ENCODE measurements at places on chromosomes 1 and 21.

DNA sequence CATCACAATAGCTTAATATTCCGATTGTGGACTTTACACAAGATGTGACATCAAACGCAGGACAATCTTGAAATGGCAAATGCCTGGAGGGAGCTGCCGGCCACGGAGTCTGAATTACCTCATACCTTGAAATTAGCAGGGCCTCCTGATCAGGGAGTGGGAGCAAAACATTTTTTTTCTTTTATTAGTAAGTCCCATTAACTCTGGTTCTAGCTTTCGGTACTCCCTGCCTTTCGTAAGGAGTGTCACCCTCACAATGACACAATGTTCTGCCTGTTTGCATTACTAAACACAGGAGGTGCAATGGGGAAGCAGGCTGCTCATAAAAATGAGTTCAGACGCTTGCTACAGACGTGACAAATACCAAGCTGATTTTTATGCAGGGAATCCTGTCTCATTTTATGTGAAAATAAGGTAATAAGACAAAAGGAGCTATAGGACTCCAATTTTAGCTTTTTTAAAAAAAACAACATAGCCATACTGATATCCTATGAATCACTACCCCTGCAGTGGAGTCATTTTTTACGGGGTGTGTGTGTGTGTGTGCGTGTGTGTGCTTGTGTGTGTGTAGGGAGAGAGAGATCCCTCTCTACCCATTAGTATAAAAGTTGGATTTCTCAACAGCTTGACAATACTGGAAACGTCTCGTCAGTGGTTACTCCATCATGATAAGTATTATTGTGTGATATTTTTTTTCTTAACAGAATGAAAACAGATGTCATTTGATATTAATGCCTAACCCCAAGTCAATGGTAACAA is 205.1 kb upstream of the RUNX1 start:
- no peak for DNase-seq

- DNase-seq, result no peak
Observed at GRCh38 chr1:93350322-93350721, 4.6 kb downstream of the DR1 start.

GRCh38 chr21:32312326-32312725 is 13.7 kb downstream of the MRAP start:
- no peak for DNase-seq

GRCh38 chr21:42117967-42118780 is 47.1 kb downstream of the UMODL1 start:
- DNase-seq, result no peak

DNA sequence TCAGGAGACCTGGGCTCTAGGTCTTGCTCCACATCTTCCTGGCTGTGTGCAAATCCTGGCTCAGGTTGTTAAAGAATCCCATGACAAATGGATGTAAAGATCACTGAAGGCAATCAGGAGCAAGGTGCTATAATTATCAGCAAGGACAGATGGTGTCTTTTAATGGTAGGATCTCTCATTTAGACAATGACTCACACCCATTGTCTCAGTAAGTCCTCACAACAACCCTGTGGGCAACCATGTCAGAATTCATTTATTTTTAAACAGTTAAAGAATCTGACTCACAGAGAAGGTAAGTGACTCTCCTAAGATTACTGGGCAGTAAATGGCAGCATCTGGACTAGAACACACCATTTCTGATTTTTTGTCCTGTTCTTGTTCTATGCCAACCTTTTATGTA is 32.8 kb downstream of the RNASEL start:
- DNase-seq, result no peak

DNA sequence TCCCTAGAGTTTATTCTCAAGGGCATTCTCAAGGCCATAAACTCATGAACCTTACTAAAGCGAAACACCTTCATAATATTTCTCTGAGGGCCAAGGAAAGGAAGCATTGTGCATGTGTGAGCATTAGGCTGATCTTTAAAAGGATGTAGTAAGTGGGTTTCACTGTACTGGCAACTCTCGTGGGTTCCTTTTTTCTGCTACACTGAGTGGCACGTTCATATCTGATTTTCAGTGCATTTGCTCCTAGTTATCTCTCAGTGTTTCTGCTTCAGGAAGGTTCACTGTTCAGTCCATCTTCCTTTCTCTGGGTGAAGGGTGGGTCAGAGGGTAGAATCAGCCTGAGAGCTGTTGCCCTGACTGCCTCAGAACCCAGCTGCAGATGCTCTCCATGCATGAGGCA is 192.8 kb upstream of the ADGRL2 start:
- no peak for DNase-seq

DNA sequence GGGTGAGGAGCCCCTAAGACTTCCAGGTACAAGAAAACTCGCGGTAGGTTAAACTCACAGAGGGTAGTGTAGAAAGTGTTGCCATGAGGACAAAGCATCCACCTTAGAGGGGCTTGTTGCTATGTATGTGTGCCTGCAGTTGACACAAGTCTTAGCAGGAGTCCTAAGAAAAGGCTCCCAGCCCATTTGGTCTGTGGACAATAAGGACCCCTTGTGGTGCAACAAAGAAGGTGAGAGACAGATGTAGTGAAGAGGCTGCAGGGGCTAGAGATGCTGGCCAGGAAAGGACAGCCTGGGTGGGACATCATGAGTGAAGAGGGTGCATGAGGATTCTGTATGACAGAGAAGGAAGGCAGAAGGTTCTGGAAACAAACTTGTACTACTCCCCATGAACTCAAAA is 36.3 kb upstream of the IL10 start:
- DNase-seq, result no peak

DNA sequence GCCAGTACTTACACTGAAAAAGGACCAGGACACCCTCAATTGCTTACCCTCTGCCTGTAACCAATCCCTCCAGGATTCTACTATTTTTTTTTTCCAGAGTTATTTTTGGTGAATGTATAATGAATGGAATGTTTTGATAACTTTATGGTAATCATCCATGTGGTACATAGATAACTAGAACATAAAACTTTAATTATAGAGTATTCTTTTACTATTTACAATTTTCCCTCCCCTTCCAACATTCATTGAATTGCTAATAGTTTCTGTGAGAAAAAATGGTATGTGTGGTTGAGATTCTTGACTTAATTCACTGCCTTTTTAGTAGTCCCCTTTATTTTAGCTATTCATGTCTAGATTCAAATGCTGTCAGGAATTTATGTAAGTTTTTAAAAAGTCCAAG is 164.6 kb downstream of the CYYR1 start:
- no peak for DNase-seq

DNA sequence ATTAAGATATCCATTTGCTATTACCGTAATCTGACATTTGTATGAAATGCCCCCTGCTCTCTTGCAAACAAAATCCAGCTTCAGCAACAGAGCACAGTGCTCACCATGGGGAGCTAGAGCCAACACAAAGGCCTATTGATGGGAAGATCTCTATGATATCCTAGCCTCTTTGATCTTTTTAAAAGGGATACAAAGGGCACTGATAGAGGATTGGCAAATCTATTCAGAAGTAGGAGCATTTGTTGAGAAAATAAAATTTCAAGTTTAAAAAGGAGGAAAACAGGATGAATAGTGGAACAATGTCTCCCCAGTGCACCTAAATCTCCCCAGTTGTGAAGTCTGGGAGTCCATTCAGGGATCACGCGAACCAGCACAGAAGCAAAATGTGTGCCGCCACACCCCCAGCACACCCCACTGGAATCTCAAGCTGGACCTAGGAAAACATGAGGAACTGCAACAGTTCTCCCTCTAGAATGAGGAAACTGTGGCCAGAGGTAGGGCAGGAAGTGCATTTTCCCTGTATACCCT is 32.2 kb downstream of the MRAP start:
- DNase-seq, result no peak

DNA sequence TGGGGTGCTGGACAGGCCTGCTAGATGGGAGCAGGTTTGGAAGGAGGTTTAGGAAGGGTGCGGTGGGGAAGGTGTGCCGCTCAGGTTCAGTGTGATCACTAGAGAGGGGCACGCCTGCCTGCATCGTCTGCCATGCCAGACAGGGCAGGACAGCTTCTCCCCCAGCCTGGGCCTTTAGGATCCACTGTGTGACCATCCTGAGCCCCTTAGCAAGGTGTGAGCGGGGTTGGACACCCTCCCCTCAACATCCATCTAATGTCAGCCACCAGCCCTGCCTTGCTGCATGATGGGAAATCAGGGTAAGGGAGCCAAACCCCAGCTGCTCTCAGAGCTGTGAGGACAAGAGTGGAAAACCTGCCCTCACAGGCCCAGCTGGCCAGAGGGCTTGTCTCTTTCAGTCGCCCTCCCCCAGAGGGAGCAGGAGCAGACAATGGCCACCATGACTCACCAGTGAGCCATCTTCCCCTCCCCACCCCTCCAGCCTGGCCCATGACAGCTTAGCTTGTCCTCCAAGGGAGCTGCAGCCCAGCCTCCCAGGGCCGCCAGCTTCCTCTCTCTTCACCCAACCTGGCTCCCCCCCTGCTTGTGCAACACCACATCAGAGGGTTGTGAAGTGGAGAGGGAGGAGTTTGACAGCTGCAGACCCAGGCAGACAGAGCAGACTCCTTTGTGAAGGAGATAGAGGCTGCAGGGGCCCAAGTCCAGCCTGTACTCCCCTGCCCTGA is 37.0 kb downstream of the NUAK2 start:
- DNase-seq, result peak; percentile 90

- no peak for DNase-seq
Observed at GRCh38 chr1:156704930-156705320, 458 bp downstream of the CRABP2 start.

GRCh38 chr1:153612755-153613331 is at the start of gene S100A16:
TSS of gene S100A16 (minus strand) at chr1:153613137. CDS start at chr1:153608151, 4,986 bp downstream.
- DNase-seq, result peak; percentile 62

DNA sequence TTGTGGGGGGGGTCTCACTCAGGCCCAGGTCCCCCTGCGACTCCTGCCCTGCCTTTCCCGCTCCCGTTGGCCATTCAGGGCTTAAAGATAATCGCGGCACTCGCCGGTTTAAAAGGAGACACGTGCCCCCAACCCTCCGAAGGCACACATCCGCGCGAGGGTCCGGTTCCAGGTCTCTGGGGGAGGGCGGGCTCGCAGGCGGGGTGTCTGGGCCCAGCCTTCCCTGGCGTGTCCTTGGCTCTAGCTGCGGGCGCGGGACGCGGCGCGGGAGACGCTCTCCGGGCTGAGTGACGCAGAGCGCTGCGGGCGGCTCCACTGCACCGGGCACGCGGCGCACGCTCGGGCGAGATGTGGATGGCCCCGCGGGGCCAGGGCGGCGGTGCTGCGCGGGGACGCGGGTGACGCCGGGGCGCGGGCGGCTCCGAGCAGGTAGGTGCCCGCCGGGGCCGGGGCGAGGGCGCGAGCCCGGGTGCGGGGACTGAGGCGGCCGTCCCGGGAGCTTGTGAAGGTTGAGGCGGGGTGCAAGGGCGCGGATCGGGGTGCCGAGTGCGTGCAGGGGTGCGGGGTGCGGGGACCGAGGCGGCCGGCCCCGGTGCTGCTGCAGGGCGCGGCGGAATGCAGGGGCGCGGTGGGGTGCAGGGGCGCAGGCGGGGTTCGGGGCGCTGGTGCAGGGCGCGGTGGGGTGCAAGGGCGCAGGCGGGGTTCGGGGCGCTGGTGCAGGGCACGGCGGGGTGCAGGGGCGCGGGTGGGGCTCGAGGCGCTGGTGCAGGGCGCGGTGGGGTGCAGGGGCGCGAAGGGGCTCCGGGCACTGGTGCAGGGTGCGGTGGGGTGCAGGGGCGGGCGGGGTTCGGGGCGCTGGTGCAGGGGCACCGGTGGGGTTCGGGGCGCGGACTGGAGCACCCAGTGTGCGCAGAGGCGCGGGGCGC is 3.3 kb upstream of the TRPM2 start:
- no peak for DNase-seq

DNA sequence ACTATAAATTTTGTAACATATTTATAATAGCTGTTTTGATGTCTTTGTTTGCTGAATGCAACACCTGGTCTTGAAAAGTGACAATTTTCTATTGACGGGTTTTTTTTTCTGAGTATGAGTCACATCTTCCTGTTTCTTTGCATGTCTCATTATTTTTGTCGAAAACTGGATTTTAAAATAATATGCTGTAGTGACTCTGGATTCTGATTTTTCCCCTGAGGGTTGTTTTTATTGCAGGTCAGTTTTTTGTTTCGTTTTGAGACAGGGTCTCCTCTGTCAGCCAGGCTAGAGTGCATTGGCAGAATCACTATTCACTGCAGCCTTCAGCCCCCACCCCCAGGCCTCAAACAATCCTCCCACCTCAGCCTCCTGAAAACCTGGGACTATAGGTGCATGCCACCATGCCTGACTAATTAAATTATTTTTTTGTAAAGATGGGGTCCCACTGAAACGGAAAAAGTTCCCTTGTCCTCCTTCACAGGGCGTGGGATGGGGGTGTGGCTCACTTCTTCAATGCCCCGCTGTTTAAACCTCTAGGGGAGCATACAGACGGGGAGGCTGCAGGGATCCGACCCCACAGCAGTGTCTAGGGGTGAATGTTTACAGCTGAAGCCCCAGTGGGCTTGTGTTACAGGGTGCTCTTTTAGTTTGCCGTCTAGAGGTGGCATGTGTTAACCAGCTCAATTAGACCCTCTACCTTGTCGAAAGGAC is 11.3 kb upstream of the PPIE start:
- no peak for DNase-seq

- DNase-seq, result no peak
Observed at GRCh38 chr1:12249181-12249580, 19.4 kb downstream of the VPS13D start.

GRCh38 chr1:162753001-162753658 is 37.4 kb upstream of the HSD17B7 start:
- no peak for DNase-seq

DNA sequence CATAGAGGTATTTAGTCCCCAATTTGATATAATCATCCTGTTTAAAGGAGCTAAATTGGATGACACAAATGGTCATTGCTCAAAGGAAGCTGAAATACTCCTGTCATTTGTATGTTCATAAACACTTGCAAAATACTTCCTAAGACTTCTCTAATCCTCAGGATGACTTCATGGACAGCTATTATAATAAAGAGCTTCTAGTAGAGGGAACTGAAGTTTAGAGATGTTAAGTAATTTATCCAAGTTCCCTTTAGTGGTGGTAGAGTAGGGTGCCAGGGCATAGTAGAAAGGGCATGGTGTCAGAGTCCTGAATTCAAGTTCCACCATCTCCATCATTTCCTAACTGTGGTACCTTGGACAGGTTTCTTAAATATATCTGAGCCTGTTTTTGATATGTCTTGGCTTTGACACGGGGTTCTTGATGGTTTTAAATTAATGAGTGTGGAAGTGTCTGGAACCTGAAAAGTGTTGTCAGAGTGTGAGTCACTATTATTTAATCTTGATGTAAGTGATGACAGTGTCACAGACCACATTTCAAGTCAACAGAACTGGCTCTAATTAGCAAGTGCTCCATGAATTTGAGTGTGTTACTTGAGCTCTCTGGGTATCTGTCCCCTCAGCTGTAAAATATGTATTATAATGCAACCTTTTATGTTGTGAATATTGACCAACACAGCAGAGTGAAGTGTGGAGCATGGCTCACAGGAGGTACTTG is 12.1 kb upstream of the GBP6 start:
- DNase-seq, result no peak

- DNase-seq, result no peak
Observed at GRCh38 chr21:29581393-29581792, 282.7 kb downstream of the BACH1 start.

GRCh38 chr1:9404117-9404914 is 111.6 kb downstream of the SPSB1 start:
- DNase-seq, result no peak

DNA sequence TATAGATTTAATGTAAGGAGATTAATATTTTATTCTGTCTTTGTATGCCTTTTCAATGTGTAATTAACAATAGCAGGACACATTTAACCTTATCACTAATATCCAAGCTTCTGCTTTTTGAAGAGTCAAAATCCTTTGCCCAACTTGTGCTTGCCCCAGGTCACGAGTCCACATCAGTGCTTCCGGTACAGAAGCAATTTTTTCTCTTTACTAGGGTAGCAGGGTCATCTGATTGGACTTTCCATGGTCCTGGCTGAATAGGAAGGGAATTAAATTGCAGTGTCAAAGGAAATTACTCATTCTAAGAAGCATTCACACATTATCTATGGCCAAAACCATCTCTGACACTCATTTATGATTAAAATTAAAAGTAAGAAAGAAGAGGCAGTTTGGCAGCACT is 460.5 kb upstream of the ADGRL2 start:
- no peak for DNase-seq

Data from ecto neural progenitor cell (in vitro differentiated cells).